ENCODE measurements at places on chromosomes 3 and 15.

DNA sequence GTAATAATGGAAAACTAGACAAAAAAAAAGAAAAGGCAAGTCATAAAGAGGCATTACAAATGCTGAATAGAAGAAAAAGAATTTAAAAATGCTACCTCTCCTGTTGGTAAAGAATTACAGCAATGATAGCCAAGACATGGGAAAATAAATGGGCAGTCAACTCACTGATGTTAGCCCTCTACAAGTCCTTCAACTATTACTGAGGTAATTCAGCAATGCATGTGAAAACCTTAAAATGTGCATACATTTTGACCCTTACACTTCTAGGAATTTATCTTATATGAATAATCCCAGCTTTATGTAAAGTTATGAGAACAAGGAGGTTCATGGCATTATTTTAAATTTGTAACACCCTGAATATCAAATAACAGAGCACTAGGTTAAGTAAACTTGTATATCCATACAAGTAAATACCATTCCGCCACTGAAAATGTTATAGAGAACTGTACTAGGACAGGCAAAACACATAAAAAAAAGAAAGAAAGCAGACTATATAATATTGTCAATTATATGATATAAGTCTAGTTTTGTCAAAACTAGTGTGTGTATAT lies 166.8 kb downstream of the SUCLG2 start:
- no peak for DNase-seq

GRCh38 chr15:51908316-51908715 lies 63.3 kb downstream of the LEO1 start:
- no peak for DNase-seq

DNA sequence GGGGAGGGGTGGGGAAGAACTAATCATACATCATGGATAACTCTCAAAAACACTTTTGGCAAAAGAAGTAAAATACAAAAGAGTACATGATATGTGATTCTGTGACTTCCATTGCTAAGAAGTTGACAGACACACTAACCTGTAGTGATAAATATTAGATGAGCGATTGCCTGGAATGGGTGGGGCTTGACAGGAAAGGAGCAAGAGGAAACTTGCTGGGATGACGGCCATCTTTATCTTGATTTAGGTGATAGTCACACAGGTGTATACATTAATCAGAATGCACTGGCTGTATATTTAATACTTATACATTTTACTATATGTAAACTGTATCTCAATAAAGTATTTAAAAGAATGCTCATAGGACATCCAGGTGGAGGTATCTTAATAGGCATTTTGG lies 13.1 kb downstream of the PARL start:
- no peak for DNase-seq

DNA sequence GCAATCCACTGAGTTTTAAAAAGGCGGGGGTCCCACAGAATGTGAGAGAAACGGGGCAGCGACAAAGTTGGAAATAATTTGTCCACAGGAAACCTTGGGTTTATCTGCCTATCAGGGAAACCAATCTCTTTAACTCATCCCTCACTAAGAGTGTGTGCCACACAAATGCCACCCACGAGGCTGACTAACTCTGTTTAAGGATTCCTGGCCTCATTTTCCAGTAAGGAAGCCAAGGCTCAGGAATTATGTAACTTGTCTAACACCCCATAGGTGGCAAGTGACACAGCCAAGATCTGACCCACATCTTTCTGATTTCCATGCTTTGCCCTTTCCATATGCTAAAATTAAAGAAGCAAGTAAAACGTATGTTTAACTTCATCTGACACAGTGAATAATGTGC lies 263.2 kb downstream of the CNTN3 start:
- no peak for DNase-seq

- DNase-seq = no peak
Measured at GRCh38 chr3:182292591-182292990, 500.7 kb upstream of the ATP11B start.

DNA sequence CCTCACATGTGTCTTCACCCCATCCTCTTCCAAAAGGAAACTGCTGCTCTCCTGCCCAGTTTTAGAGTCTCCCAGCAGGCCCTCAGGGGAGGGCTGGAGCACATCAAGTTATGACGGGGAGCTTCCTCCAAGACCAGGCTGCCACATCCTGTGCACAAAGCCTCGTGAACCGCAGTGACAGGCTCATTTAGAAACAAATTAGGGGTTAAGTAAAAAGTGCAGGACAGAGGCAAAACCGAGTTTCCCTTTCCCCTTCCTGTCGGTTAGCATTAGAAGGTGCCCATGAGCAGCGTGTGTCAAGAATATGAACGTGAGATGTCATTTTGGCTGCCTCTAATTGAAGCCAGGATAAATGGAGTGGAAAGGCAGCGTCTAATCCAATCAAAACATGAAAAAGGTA lies 199.7 kb downstream of the ARRDC4 start:
- peak; percentile 27 for DNase-seq

- no peak for DNase-seq
Measured at GRCh38 chr15:86267892-86268291, 188.2 kb downstream of the AGBL1 start.

GRCh38 chr3:59800481-59800880 lies 750.7 kb upstream of the CFAP20DC start:
- no peak for DNase-seq

GRCh38 chr15:96716075-96716474 lies 385.6 kb downstream of the NR2F2 start:
- no peak for DNase-seq

- DNase-seq = no peak
Measured at GRCh38 chr3:52763466-52763865, 7.3 kb downstream of the NEK4 start.

DNA sequence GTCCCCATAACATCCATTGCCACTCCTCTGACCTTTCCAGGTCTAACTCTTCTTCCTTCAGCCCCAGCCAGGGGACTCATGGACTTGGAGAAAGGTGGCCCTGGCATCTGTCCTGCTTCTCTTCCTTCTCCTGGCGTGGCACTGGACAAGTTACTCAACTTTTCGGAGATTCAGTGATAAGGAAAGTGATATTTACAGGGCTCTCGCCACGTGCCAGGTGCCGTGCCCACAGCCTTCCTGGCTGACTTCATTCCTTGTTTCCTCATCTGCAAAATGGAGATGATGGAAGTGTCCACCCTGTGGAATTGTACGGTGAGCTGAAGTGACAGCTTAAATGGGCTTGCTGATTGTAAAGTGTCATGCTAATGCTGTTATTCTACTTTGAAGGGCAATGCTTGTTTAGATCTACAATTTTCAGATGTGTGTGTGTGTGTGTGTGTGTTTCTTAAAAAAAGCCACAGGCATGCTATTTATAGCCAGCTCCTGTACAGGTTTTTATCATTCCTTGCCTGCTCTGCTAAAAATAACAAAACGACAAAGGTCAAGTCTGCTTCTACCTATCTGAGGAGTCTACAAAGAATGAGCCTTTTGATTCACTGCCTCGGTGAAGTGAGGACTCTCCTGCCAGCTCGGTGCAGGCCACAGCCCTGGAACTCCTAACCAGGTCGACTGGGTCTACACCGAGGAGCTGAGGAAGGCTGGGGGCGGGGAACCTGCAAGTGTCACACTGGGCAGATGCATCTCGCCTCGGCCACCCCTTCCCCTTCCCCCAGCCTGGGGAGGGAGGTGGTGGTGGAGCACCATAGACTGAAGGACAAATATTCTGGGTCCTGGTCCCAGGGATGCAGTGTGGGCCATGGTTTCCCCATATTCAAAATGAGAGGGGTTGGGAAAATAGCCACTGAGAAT lies 11.4 kb upstream of the ATP2B2 start:
- DNase-seq = no peak
